ENCODE measurements at places on chromosomes 2 and 18.

DNA sequence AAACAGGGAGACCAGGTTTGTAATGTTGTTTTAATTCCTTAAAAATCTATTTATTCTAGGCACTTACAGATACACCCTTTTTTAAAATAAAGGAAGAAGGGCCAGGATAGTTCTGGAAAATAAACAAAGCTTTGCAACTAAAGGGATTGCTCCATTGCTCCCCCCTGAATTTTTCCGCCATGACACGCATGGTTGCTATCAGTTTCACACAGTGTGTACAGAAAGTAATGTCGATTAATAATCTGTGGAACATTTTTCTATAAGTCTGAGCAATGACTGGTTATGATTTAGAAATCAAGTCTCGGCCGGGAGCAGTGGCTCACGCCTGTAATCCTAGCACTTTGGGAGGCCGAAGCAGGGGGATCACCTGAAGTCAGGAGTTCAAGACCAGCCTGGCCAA, 90.8 kb downstream of the GAREM1 start:
- DNase-seq, result no peak

DNA sequence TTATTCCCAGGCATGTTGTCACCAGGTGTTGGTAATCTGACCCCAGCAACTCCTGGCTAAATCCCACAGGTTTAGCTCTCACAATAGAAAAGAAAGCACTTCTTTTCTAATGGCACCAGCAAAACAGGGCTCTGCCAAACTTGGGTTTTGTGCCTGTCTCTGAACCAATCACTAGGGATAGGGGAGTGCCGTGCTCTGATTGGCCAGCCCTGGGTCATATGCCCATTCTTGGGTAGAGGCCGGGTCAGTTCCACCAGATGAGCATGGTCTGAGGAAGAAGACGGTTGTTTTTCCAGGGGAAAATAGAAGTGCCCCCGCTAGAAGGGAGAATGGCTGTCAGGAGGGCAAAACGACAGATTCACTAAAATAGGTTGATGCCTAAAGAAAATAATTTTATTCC, 14.7 kb downstream of the CDK15 start:
- no peak for DNase-seq

DNA sequence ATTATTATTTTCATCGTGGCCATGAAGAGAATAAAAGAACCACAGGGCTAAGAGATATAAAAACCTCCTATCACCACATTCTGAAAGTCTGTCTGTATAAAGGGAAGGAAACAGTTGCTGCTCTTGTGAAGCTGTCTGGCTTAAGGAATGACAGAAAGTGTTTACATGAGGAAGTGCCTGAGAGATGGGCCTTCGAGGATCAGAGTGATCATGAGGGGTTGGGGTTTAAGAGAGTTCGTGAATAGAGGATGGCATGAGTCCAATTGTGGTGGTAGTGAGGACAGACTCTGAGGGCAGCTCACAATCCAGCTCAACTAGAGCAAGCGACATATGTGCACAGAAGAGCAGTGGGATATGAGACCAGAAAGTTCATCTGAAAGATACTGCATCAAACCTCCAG, 65.8 kb upstream of the PIEZO2 start:
- DNase-seq, result no peak

DNA sequence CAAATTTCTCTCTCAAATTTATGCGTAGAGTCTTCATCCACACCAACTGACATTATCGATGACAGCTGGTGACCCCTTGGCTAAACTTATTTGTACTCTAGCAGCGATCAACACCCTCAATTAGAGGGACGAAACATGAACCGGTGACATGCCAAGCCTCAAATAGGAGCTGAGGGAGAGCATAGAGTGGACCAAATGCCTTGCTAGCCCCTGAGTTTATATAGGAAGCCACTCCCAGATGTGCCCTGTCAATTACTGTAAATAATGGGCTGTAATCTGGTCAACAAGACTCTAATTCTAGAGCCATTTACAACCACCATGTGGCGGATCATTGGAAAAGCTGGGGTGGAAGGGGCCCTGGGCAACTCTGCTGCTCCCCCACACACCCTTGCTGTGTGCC, 47.6 kb upstream of the FHL2 start:
- DNase-seq, result no peak

DNA sequence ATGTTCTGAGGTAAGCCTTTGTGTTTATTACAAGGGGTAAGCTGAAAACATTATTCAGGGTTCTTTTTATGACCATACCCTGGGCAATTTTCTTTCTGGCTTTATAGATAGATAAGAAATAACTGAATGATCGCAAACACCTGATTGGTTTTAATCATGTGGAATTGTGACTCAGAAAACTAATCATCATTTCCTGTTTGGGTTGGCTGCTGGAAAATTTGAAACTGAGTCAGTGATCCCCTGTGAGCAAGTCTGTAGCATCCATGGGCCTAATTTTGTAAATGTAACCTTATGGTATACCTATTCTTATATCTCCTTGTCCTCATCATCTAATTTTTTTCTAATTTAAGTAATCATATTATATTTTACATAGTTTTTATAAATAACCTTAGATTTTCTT, 34.3 kb downstream of the CCDC68 start:
- no peak for DNase-seq

GRCh38 chr18:13572148-13572547, 154.2 kb downstream of the FAM210A start:
- no peak for DNase-seq

DNA sequence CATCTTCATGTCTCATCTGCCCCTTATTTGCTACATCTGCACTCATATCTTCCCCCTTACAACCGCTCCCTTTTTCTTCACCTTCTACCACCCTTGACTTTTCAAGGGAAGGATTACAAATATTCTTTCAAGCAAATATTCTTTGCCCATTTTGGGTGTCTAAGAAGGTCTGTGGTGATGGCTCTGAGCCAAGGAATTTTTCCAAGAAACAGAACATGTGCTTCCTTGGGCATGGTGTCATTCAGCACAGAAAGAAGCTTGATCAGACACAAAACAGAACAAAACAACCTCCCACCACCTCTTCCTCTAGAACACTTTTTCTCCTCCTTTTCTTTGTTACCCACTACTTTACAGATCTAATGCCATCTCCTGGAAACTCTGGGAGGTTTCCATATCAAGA, 313.7 kb downstream of the SATB2 start:
- DNase-seq, result no peak

- DNase-seq, result no peak
Measured at GRCh38 chr2:159944874-159945273, 117.5 kb downstream of the PLA2R1 start.

DNA sequence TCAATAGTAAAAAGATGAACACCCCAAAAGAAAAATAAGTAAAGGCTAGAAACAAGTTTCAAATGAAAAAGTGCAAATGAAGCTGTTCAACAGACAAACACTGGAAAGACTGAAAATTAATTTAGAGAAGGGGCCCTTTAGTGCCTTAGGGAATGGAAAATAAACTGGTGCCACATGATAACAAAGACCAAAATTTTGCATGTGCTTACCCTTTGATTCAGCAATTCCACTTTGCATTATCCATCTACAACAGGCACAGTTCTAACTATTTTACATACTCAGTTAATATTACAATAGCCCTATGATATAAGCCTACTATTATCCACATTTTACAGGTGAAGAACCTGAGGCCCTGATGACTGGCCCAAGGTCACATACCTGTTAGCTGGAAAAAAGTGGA, 183.9 kb downstream of the NBAS start:
- no peak for DNase-seq

DNA sequence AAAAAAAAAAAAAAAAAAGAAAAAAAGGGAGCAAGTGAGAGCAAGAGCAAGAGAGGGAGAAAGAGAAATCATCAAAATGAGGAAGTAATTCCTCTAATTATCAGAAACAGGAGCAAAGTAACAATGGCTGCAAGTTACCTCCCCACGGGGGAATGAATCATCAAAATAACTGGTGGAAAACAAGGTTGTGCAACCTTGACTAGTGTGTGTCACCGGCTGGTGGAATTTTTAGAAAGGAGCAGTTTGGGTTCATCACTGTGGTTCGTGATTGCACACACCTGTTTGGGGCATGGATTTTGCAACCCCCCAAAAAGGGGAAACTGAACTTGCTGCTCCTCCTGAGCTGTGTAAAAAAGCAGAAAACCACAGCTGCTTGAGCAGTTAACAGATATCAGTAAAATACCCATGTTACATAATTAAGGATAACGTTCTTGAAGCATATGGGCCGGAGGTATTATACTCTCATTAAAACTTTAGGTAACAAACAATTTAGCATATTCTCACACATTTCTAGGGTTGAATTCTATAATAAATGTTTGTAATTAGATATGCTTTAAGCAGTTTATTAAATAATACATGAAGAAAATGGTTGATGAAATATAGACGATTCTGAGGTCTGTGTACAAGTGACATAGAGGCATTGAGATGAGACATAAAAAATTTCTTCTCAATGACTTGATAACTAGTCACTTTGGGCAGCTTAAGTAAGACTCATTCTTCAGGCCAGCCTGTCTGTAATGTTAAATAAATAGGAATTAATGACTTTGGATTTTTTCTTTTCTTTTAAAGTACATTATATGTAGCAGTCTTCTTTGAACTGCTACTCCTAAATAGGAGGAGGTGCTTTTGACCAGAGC, 184.2 kb upstream of the ZEB2 start:
- DNase-seq, result peak; percentile 20

DNA sequence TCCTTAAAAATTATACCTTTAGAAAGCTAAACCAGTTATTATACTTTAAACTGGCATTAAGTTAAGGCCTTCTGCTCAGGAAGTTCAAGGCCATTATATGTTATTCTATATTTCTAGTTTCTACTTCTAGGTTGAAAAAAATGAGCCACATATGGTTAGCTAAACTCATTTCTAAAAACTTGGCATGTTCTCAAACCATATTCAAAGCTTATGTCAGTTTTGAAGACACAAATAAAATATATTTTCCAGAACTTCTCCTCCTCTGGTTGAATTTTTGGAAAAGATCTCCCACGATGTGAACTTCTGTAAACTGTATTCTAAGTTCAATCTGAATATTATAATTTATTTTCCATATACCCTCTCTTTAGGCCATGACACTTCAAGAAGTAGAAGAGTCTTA, 103.5 kb downstream of the NYAP2 start:
- no peak for DNase-seq

GRCh38 chr2:46024146-46024779, 272.9 kb upstream of the EPAS1 start:
- DNase-seq, result no peak

DNA sequence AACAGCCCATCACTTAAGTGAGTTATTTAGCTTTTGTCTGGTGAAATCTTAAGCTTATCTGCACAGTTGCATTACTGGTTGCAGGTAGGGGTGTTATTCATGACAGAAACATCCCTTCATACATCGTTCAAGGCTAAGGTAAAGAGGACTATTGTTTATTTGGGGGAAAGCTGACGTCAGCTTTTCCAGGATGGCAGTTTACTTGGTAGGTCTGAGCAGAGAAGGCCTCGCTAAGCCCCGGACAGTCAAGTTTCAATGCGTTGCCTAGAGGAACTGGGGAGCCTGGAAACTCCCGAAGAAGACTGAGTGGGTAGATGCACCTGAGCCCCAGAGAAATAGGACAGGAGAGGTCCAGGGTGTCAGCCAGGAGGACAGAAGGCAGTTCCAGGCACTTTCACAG, 2.2 kb downstream of the RNU4ATAC start:
- no peak for DNase-seq

DNA sequence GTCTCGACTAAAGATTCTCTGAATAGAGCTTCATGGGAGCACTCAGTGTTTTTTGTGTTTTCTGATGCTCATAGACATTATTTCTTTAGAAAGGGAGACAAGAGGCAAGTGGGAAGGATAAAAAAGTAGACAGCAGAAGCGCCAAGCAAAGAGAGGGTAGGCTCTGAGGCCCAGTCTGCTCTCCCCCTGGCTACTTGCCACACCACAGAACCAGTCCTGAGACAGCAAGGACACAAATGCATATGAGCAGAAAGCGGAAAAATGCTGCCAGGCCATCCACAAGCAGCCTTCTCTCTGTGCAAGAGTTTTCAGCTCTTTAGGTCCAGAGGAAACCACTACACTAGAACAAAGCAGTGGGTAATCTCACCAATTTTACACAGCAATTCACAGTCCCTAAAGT, 285.4 kb downstream of the ZNF521 start:
- no peak for DNase-seq

GRCh38 chr18:3256693-3257626, 5.0 kb upstream of the MYL12B start:
- no peak for DNase-seq

DNA sequence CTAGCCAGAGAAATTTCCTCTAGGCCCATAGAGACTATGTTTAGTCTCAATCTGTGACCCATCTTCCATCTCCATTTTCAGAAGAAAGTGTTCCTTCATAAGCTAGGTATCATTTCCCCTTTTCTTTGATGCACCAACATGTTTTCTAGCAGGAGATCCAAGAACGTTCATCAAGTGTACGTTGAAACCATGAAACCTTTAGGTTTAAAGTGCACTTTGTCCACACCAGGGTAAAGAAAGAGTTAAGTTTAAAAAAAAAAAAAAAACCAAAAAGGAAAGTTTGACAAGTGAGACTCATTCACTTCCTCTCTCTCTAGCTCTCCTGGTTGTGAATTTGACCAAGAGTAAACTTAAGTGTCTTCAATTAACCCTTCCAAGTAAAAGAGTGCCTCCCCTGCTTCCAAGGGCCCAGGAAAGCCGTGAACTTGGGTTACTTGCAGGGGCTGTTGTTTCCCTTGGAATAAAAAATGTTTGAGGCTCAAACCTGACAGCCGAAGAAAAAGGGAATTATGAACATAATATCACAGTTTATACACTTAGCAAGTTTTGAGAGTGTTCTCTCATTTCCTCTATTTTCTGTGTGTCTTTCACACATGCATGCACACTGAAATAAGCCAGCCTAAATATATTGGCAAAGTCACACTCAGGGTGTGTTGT, 56.7 kb downstream of the LBH start:
- DNase-seq, result no peak

DNA sequence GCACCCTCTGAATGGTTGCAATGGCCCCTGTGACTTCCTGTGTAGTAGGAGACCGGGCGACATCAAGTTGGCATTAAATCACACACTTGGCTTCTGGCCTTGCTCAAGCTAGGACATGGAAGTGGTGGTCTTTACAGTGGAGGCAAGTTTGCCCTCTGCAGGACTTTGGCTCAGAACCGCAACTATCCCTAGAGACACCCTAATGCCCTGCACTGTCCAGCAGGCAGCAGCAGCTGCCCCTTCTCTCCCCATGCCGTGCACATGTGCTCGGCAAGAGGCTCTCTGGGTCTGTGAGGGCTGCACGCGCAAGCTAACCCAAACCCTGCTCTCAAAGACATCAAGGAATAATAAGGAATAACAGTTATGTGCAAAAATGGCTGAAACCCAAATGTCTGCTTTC, 106.5 kb downstream of the COL6A3 start:
- DNase-seq, result no peak

- no peak for DNase-seq
Measured at GRCh38 chr2:133286326-133286922, 281.8 kb downstream of the NCKAP5 start.

- no peak for DNase-seq
Measured at GRCh38 chr2:126790987-126791780, 107.5 kb upstream of the TEX51 start.

DNA sequence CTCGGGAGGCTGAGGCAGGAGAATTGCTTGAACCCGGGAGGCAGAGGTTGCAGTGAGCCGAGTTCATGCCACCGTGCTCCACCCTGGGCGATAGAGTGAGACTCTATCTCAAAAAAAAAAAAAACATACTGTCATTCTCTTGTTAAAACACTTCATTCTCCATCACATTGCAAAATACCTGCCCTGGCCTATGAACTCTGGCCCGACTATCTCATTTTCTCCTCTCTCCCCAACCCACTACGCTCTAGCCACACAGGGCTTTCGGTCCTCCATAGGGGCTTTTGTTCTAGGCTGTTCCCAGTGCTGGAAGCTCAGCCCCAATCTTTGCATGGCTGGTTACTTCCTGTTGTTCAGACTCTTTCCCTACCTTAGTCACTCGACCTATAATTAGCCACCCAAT, 10.3 kb downstream of the CEP76 start:
- DNase-seq, result no peak

- DNase-seq, result no peak
Measured at GRCh38 chr2:128773641-128774319, 455.1 kb upstream of the HS6ST1 start.
